ENCODE measurements at places on chromosomes 3 and 15. TPM values are rescaled to one million over a fixed set of nuclear protein-coding genes. Genes with fewer than 3 reads are reported as not detected.

GRCh38 chr3:22977650-22978289 lies 225.4 kb upstream of the UBE2E2 start:
- DNase-seq, result no peak

GRCh38 chr3:2423143-2423542 lies 324.5 kb downstream of the CNTN4 start:
- no peak for DNase-seq

GRCh38 chr3:194141415-194142155 lies 5.6 kb downstream of the HES1 start:
- peak; percentile 87 for DNase-seq

- DNase-seq, result no peak
Observed at GRCh38 chr15:94080989-94081605, 150.3 kb upstream of the MCTP2 start.

- DNase-seq, result no peak
Observed at GRCh38 chr3:181534781-181535221, 176.9 kb upstream of the SOX2 start.

DNA sequence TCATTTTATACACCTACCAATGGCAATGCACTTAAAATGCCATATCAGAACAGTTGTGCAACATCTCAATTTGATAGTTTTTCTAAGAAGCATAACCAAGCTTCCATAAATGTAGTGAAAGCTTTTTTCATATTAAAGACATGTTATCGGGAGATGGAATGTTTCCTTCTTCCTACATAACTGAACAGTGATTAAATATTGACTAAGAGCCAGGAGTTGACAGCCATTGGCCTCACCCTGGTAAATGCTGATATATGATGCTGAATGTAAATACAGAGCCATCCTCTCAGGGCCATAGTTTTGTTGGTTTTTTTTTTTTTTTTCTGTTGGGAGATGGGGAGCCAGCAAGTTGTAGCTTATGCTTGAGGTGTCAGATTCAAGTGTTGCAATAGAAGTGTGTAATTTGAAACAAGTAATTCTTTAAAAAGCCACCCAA lies 203.3 kb upstream of the IL12A start:
- DNase-seq, result no peak

DNA sequence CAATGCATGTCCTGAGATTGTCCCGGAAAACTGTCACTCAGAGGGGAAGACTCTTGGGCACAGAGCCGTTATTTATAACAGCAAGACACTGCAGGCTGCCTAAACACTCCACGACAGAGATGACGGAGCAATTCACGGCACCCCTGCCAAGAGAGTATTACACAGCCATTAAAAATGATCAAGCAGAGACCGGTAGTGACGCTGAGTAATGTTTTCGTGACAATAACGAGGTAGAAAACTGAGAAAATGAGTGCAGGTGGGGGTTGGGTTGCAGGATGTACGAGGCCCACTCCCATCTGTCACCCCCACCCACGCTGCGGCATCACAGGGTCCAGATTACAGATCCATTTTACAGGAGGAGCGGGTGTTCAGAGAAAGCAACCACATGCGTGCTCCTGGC lies 58.9 kb upstream of the LINGO1 start:
- DNase-seq, result no peak

GRCh38 chr3:177689077-177689476 lies 491.8 kb upstream of the TBL1XR1 start:
- no peak for DNase-seq

DNA sequence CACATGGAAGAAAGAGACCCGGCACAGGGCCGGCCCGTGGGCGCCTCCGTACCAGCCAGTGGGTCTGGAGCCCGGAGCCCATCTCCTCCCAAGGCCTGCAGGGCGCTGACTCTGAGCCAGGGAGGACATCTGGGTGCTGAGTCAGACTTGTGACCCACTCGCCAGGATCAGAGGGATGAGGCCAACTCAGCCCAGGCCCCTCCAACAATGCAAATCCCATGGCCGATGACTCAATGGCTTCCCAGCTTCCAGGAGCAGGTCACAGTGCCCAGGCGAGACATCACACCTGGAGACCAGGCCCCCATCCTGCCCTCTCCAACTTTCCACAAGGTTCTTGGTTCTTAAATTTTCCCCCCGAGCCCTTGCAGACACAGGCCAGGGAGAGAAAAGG lies 95.1 kb downstream of the LRIG1 start:
- no peak for DNase-seq

GRCh38 chr15:78969687-78970349 lies 25.0 kb upstream of the CTSH start:
- DNase-seq, result no peak

The CPN2 gene
- total RNA-seq, result 0.10 TPM

The ARL13B gene
- 10.2 TPM for total RNA-seq

DNA sequence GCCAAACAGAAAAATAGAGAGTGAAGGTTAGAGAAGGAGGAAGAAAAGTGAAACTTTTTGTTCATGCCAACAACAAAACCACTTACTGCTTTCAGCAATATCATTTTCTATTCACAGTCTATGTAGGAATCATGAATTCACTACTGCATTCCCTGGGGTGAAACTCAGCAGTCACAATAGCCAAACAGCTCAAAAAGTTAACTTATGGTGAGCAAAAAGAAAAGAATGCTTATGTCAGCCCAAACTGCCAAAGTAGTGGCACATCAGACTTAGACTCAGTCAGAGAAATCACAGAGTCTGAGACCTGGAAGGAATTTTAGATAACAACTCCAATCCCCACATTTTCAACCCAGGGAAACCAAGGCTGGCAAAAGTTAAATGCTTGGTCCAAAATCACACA lies 238.7 kb upstream of the TMCO5A start:
- no peak for DNase-seq

- no peak for DNase-seq
Observed at GRCh38 chr3:8239095-8239494, 262.5 kb upstream of the LMCD1 start.

GRCh38 chr15:62934236-62934971 lies 108.1 kb upstream of the TPM1 start:
- DNase-seq, result no peak

DNA sequence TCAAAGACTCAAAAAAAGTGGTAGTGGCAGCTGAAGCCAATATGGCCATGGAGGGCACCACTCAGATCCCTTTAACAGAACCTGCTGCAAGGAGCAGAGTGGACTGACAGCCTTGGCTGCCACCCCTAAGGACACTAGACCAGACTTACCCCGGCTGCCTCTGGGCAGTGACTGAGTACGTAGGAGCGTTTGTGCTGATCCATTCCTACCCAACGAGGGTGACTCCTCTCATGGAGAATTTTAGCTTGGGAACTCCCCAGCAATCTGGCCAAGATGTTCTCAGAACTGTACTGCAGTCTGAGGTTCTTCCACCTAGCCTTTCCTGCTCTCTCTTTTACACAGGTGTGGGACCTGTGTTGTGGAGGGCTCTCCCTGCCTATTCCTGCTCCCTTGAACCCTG lies 22.1 kb downstream of the CLEC3B start:
- no peak for DNase-seq
